ENCODE measurements at places on chromosomes 6 and 20. TPM values are rescaled to one million over a fixed set of nuclear protein-coding genes. Genes with fewer than 3 reads are reported as not detected.

- no peak for DNase-seq
Observed at GRCh38 chr6:10390495-10391298, 24.2 kb downstream of the TFAP2A start.

- DNase-seq: peak; percentile 72
Observed at GRCh38 chr20:53774461-53775203, 181.0 kb upstream of the ZNF217 start.

GRCh38 chr6:84763003-84763885 is 1.2 kb downstream of the TBX18 start:
- DNase-seq: no peak

The TNXB gene
- 0.38 TPM for total RNA-seq

The ZC2HC1B gene
- total RNA-seq: not detected

The SIRPA gene
- total RNA-seq: 50.2 TPM

DNA sequence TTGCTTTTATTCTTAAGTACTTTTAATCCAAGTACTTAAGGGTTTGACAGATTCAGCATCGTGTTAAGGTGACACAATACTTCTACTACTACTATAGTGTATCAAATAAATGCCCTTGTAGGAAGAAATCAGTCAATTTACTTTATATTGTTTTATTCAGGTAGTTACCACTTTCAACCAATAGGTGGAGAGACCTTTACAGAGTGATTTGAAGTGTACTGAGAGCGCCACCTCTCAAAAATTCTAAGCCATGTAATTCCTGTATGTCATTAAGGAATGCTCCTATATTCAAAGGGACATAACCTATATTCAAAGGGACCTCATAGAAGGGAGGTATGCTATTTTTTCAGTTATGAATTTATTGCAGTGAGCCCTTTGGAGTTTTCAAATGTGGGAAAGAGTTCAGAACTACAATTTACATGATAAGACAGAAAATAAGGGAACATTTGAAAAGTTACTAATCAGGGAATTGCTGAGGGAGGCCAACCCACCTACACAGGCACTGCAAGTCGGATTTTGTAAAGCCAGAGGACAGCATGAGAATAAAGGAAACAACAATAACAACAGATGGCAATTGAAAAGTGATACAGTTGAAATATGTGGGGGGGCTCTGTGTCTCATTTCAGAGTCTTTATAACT is 955.6 kb downstream of the TBC1D32 start:
- DNase-seq: no peak

The DNAH8 gene
- total RNA-seq: not detected

- DNase-seq: no peak
Observed at GRCh38 chr6:53020005-53020744, 25.1 kb upstream of the GSTA4 start.

The ADGRF5 gene
- total RNA-seq: 0.13 TPM

DNA sequence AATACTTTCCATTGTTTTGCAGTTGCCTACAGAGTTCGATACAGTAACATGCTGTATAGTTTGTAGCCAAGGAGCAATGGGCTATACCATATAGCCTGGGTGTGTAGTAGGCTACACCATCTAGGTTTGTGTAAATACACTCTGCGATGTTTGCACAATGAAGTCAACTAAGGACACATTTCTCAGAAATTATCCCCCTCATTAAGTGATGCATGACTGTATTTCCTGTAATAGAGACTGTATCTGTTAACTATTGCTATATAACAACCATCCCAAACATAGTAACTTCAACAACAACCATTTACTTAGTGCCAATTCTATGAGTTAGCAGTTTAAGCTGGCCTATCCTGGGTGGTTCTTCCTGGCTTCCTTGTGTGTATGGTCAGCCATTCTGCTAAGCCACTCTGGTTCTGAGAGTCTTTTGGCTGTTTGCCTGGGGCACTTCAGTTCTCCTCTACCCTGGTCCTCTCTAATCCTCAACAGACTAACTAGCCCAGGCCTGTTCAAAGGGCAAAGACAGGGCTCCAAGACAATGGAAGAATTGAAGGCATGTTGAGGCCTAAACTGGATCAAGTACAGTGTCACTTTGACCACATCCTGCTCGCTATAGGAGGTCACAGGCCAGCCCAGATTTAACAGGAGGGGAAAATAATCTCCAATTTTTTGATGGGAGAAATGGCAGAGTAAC is 124.0 kb downstream of the PLCB1 start:
- DNase-seq: no peak

- DNase-seq: no peak
Observed at GRCh38 chr20:677957-678356, 2.4 kb upstream of the SCRT2 start.

The RBM39 gene
- total RNA-seq: 204 TPM

The HFE gene
- 2.6 TPM for total RNA-seq

- DNase-seq: no peak
Observed at GRCh38 chr6:18101271-18101670, 21.2 kb downstream of the NHLRC1 start.

GRCh38 chr20:25051386-25052155 is 6.4 kb downstream of the ACSS1 start:
- DNase-seq: no peak

- no peak for DNase-seq
Observed at GRCh38 chr6:30557683-30557981, 537 bp downstream of the PRR3 start.

DNA sequence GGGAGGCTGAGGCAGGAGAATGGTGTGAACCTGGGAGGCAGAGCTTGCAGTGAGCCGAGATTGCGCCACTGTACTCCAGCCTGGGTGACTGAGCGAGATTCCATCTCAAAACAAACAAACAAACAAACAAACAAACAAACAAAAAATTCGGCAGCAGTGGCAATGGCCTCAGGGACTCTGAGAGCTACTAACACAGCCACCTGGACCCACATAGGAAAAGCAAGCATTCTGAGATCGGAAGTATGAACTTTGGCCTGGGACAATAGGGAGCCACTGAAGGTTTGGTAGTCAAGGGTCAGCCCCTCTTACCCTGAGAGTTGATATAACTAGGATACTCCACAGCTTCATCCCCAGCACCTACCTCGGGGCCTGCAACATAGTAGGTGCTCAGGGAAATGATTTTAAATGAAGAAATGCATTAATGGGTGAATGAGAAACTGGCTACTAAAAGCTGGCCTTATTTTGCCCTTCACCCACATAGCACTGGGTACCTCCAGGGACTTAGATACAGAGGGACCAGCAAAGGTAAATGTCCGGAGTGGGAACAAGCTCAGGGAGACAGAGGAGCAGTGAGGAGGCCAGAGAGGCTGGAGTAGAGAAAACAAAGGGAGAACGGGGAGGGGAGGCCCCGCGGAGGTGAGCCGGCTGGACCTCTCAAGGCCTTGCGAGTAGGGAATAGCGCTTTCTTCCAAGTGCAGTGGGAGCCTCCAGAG is 46.6 kb upstream of the PTGIS start:
- DNase-seq: no peak

The MEP1A gene
- not detected for total RNA-seq

DNA sequence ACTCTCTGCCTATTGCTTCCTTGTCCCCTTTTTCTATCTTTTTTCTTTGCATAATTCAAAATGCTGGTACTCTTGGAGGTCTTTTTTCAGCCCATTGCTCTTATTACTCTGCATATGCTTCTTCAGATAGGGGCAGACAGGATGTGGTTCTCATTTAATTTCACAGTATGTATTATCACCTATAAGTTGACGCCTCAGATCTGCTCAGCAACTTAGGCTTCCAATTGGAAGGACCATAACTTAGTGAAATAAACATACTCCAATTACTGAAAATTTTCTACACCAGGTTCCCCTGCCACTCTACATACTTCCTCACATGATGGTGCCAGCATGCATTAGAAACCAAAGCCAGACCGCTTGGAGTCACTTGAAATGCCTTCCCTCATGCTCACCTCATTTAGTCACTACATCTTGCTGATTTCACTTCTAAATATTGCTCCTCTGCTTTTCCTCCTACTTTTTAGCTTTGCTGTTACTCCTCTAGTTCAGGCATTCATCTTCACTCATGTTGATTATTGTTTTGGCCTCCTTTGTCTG is 34.5 kb upstream of the AHI1 start:
- DNase-seq: no peak

DNA sequence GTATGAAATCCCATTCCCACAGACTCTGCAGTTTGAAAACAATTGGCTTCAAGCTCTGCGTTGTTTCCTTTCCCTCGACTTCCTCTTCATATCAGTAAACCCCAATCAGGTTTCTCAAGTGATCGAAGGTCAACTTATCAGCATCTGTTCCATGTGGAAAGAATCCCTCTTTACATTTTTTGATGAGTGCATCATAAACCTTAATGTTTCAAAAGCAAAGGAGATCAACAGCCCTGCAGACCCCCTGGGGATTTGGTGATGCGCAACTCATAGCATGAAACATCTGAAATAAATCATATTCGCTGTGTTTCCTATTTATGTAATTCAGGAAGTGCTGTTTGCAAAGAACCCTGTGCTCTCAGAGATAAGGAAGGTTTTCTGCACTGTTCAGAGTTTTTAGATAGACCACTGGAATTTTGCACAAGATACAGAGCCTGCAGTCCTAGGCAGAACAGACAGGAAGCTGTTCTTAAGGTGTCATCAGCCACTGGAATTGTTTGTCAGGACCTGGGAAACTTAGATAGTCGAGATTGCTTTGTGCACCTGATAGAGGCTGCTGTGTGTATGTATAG is 216.0 kb downstream of the HIVEP2 start:
- no peak for DNase-seq

GRCh38 chr6:108687921-108688320 is 127.2 kb downstream of the FOXO3 start:
- no peak for DNase-seq
